ENCODE measurements at places on chromosomes 5 and 9.

DNA sequence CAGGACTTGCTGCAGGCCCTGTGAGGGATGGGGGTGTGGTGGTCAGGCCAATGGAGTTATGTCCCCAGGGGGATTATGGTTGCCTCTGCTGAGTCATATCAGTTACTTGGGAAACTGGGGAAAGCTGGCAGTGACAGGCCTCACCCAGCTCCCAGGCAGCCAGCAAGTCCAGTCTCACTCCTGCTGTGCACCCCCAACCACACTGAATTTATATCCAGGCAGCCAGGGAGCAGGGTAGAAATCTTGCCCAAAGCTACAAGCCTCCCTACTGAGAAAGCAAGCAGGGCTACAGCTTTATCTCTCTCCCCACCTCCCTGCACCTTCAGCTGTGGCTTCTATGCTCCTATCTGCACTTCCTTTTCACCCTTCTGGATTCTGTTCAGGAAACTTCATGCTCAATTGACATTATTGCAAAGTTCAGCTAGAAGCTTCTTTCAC is 2076.0 kb upstream of the CDH9 start:
- DNase-seq, result no peak

DNA sequence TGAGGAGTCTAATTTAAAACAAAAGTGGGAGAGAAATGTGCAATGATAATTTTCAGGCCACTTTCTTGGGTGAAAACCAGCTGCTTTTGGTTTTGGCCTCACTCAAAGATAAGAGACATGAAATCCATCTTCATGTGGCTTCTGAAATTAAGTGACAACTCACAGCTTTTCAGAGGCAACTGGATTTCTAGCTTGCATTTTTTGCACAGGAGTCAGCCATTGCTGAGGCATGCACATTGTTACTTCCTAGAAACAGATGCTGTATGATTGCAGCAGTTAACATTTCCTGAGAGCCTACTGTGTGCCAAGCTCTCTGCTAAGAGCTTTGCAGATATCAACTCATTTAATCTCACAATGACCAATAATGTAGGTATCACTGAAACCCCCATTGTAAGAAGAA is 562.6 kb downstream of the NR2F1-AS1 start:
- DNase-seq, result no peak

DNA sequence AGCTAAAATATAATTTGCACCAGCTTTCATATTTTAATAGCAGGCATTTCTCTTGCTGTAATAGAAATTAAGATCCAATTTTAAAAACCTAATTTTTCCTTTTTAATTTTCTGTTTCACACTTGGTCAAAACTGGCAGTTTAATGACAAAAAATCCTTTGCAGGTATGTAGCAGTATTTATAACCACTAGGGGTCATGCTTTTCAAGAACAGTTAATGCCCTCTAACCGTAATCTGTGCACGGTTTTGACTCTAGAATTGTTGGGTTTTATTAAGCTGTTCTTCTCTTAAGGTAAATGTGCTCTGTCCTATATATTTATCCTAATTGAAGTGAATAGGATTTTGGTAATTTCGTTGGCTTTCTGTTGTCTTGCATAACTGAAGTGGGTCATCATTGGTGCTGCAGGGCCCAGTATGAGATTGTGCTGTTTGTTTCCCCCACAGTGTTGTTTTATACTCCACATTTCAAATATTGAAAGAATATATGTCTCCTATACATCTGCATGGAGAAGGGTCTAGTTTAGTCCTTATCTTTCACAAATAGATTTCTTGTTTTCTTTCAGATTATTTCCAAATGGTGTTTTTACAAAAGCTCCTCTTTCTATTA is 107.4 kb downstream of the SCAMP1 start:
- DNase-seq, result no peak

DNA sequence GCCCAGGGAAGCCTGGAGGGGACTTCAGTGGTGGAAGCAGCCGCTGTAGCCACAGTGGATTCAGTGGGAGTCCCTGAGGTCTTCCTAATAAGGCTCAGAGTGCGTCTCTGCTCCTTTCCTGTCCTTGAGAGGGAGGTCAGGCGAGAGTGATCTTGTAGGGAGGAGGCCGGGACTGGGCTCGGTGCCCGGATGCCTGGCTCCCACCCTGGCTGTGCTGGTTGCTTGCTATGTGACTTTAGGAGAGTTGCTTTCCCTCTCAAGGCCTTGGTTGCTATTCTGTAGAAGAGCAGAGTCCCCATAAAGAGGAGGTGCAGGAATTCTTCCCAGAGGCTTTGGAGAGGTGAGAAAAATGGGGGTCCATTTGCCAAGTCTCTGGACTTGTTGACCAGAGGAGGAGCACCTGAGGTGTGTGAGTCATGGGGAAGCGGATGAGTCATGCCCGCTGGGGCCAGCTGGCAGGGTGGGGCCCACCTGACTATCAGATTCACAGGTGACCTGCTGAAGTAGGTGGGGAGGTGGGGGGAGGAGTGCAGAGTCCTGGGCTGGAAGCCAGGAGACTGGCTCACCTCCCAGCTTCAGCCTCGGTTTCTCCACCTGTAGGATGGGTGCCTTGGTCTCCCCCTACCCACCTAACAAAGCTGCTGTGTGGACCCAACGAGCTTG is 13.8 kb downstream of the GSN start:
- peak; percentile 95 for DNase-seq

DNA sequence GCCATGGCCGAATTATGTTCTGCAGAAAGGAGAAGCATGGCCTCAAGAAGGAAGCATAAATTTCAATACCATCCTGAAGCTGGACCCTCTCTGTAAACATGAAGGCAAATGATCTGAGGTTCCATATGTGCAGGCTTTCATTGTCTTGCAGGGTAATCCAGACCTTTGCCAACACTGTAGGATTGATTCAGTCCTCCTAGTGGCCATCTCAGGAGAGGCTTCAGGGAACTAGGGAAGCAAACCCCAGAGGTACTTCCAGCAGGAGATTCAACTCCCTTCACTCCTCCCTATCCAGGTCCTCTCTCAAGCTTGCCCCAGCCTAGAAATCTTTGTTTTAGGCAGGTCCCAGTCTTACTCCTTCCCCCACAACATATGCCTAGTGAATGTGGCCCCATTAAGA is 99.3 kb upstream of the HCN1 start:
- no peak for DNase-seq

DNA sequence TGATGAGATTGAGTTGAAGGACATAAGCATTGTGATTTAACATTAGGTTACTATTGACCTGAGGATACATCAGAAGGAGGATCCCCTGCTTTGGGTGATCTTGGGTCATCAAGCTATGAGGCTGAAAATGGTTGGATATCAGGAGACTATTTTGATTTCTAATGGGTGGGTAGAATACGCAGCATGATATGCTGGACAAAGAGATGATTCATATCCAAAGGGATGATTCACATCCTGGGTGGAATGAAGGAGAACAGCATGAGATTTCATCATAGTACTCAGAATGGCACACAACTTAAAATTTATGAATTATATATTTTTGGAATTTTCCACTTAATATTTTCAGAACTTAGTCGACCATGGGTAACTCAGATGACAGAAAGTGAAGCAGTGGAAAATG is 1759.5 kb upstream of the C9orf72 start:
- DNase-seq, result no peak

DNA sequence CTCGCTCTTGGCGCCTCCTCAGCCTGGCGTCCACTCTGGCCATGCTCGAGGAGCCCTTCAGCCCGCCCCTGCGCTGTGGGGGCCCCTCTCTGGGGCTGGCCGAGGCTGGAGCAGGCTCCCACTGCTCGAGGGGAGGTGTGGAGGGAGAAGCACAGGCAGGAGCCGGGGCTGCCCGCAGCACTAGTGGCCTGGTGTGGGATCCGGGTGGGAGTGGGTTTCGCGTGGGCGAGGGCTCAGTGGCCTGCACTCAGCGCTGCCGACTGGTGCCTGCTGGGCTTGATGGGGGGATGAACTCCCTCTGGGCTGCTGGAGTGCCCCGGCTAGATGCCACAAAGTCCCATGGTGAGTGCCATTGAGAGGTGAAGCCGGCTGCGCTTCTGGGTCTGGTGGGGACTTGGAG is 4.4 kb upstream of the HSPA4 start:
- DNase-seq, result no peak

- no peak for DNase-seq
These were observed 5.3 kb upstream of the LCP2 start for GRCh38 chr5:170302653-170303501.

- peak; percentile 87 for DNase-seq
These were observed 2.1 kb downstream of the SYNPO start for GRCh38 chr5:150642567-150642927.

- no peak for DNase-seq
These were observed 121.4 kb downstream of the GNAQ start for GRCh38 chr9:77910194-77910621.

GRCh38 chr9:127534931-127535330 is 77.1 kb upstream of the STXBP1 start:
- DNase-seq, result no peak

- peak; percentile 16 for DNase-seq
These were observed 20.9 kb downstream of the OR2Y1 start for GRCh38 chr5:180718810-180719453.

DNA sequence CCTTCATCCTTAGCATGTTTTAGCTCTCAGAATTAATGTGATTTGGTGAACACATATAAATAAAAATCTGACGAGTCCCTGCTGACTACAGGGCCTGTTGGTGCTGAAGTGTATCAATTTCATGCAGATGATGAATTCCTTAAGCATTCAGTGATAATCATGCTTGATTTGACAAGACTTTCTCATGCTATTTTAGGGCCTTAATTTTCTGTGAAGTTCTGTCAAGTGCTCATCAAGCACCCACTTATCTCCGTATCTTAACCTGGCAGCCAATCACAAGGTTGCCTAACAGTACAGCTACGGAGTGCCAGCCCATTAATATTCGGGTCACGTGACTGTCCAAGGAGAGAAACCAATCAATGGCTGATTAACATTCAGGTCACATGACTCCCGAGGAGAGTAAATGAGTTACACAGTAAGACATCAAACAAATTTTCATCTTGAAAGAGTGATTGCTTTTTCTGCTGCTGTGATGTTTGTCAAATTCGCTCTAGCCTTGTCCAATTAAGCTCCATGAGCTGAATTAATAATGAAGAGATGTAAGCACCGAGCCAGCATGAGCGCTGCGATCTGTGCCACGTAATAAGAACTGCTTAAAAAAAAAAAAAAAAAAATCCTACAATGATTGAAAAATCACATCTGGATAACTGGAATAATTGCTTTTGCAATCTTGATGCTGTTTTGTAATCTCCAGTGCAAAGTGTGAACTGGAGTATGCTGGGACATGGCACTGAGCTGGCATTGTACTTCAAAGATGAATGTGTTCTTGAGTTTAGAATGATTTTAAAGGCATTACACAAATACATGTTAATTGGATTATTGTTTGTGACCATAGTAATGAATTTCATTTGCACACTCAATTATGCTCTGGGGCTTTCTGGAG is 104.3 kb upstream of the SPATA31D4 start:
- no peak for DNase-seq

DNA sequence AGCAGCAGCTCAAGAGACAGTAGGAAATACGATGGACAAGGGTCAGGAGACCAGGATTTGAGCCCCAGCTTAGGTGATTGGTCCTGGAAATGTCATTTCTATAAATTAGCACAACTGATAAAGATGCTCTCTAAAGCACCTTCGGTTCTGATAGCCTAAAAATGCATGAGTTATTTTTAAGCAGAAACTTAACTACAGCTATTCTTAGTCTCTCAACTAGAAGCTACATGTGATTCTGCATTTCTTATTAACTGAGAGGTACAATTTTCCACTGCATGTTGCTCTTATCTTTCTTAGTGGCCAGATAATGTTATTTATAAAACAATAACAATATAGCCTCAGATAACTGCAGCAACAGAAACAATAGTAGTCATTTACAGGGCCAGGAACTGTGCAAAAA is 136.4 kb downstream of the GRIA1 start:
- no peak for DNase-seq

- DNase-seq, result no peak
These were observed 353.3 kb upstream of the CD180 start for GRCh38 chr5:67549947-67550346.

DNA sequence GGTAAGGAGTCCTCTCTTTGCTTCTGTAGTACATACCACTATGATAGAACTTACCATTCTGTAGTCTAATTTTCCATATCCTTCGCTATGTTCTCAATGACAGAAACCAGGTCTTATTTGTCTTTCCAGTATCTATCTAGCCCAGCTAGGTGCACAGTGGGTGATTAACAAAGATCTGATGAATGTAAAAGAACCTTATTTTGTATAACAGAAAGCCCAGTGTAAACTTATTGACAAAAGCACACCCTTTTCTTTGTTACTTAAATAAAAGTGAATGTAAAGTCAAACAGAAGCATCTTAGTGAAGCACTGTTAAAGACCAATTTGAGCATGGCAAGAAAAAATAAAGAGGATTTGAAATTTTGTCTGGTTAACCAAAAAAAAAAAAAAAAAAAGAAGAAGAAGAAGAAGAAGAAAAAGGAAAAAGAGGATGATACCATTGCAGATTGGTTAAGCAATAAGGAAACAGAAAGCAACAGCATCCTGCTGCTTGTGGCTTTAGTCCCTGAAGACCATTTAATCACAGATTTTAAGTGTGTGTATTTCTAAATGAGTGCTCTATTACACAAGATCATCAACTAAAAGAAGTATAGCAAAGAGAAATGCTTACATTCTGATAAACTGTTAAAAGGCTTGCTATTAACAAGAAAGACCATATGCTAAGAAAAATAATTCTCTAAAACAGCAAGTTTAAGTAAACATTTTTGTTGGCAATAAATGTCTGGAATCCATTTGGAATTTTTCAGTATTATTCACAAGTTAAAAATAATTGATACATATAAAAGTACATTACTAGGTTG is 21.2 kb downstream of the MEGF9 start:
- no peak for DNase-seq

- DNase-seq, result no peak
These were observed 28.7 kb downstream of the ANKRD33B start for GRCh38 chr5:10592601-10593000.

DNA sequence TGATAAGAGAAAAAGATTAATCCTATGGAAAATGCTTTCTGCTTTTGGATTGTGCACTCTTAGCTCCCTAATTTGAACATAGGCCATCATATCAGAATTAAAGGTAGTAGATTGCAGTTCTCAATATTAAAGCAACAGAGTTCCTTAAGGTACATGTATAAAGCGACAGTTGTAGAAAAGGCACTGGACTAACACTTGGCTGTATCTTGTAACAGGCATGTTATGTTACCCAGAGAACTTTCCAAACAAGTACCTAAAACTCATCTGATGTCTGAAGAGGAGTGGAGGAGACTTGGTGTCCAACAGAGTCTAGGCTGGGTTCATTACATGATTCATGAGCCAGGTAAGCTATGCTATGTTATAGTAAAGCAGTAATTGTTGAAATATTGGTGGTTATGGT is 3.3 kb upstream of the SECISBP2 start:
- DNase-seq, result no peak

- DNase-seq, result no peak
These were observed 155.3 kb upstream of the GNA14 start for GRCh38 chr9:77803423-77803822.
